ENCODE measurements at places on chromosomes 2 and 18.

DNA sequence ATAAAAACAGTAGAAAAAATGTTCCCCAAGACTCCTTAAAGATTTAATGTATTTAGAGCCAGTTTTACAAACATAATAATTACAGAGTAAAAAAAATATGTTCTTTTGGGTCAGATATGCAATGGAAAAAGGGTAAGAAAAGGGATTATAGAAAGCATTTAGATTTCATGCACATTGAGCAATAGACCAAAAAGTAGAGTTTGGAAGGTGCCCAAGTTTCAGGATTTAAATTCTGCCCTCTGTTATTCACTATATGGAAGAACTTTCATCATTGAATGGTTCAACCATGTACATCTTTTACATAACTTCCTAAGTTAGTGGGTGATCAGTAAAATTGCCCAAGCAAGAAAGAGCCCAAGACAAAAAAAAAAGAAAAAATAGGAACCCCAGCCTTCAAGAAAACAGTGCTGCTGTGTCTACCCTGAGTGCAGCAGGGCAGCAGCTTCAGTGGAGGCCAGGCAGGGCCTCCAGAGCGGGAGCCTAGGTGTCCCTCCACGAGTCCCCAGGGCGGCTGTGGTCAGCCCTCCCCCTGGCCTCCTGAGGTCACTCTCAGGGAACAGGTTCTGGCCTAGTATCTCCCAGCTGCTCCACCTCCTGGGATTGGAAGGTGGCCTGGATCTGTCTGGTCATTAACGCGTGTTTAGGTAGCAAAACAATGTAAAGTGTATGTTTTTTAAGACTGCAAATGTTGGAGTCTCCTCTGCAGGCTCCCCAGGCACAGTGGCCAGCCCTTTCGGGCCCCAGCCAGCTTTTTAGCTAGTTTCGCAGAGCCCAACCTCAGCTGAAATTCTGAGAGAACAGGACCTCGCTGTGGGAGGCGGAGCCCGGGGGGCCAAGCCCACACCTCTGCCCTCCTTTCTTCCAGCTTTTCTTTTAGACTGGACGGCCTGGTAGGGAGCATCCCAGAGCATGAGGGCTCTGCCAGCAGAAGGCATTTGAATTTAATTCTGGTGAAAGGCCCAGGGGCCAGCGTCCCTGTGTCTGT lies 77.3 kb downstream of the TEX51 start:
- no peak for DNase-seq

DNA sequence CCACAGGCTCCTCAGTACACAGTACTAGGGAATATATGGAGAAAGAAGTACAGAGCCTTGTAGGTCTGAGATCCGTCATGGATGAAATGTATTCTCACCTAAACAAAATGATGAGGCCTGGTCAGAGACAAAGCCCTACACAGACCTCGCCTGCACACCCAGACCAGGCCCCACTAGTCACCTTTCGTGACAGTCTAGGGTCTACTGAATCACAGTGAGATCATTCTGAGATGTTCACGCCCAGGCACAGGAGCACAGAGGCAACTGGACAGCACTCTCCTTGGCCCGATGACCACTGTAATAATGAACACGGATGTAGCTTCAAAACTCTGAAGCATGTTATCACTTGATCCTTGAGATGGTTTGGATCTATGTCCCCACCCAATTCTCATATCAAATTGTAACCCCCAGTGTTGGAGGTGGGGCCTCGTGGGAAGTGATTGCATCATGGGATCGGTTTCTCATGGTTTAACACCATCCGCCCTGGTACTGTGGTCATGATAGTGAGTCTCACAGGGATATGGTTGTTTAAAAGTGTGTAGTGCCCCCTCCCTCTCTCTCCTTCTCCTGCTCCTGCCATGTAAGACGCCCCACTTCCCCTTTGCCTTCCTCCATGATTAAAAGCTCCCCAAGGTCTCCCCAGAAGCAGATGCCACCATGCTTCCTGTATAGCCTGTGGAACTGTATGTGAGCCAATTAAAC lies 15.1 kb downstream of the DOCK10 start:
- no peak for DNase-seq

GRCh38 chr2:217709478-217710210 lies 293.2 kb downstream of the TNS1 start:
- no peak for DNase-seq

GRCh38 chr18:39449566-39449965 lies 1884.0 kb upstream of the CELF4 start:
- DNase-seq, result no peak

DNA sequence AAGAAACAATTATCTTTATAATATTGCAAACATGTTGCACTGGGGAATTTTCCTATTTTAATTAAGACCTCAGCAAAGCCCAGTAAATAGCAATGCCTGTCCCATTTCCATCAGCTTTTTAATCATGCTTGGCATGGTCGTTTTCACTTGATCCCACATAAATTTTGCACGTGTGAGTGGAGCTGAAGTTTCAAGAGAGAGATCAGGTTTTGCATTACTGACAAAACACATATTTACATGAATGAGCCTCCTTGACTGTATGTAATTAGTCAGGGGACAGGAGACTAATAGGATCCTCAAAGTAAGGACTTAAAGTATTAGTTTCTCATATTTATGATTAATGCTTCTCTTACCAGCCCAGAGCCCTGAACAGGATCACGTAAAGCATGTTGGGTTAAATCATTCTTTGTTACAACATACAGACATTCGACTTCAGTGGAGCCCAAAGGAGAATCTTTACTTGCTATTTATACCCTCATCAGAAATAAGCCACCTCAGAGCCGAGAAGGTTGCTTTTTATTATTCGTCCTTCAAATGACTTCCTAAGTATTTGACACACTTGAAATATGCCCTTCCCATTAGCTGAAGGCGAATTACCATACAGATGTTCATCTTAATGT lies 711.3 kb downstream of the GALR1 start:
- DNase-seq, result no peak

- DNase-seq, result no peak
Measured at GRCh38 chr2:51960841-51961335, 929.0 kb upstream of the NRXN1 start.

DNA sequence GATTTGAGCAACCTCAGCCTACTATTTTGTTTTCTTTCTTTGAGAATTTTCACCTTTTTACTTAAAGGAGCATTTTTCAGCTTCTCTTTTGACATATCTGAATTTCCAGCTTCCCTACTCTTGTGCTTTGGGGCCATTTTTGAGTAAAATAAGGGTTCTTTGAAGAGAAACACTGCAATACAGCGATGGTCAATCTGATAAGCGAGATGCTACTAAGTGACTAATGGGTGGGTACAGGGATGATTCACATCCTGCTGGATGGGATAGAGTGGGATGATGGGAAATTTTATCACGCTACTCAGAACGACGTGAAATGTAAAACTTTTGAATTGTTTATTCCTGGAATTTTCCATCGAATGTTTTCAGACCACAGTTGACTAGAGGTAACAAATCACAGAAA lies 211.5 kb downstream of the TMEM247 start:
- no peak for DNase-seq

GRCh38 chr2:236871500-236872001 lies 214.1 kb upstream of the COPS8 start:
- DNase-seq, result peak; percentile 85

- no peak for DNase-seq
Measured at GRCh38 chr2:165436559-165436958, 32.9 kb upstream of the CSRNP3 start.

GRCh38 chr18:64165906-64166305 lies 17.0 kb upstream of the LINC00305 start:
- no peak for DNase-seq

- no peak for DNase-seq
Measured at GRCh38 chr2:197969391-197969893, 165.0 kb downstream of the PLCL1 start.

GRCh38 chr2:20294231-20294630 lies 56.4 kb downstream of the PUM2 start:
- DNase-seq, result no peak

- peak; percentile 4 for DNase-seq
Measured at GRCh38 chr2:22134421-22134820, 1010.7 kb downstream of the TDRD15 start.

DNA sequence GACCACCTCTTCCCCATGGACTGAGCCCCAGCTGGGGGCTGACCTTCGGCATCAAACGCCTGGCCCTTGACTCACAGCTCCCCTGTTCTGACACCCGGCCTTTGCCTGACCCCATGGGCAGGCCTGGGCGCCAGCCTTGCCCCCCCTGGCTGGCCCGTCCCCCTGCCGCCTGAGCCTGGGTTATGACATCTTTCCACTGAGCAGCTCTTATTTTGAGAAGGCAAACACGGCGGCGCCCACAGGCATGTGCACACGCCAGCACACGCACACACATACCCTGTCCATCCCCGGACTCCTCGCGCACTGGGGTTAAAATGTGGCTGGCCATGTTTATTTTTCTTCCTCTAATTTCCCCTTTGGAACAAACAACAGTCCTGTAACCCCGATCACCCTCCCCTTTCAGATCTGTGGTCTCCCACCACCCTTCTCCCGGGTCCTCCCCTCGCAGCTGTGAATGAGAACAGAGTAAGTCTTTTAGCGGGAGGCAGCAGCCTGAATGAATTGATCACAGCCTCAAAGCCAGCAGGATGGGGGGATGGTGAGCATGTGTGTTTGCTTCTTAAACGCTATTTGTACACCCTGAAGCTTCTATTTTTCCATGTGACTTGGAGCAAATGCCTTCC lies 11.8 kb upstream of the ATOH8 start:
- DNase-seq, result peak; percentile 96

GRCh38 chr2:226139759-226140158 lies 659.9 kb downstream of the IRS1 start:
- peak; percentile 35 for DNase-seq

- no peak for DNase-seq
Measured at GRCh38 chr18:74420926-74421325, 36.2 kb downstream of the DIPK1C start.

DNA sequence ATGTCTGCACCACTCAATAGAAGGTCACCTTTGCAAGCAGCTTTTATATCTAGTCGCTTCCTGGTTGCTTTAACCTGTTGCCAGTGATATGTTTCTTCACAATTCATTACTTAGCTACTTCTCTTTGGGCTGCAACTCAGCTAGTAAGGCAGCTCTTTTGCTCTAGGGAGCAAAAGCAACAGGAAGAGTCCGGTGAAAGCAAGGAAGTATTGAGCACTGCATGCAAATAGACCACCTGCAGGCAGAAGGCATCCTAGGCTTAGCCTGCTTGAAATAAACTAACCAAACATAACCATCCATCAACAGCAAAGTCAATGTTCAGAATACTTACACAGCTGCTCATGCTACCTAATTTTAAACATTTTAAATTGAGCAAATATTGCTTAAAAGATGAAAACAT lies 529.2 kb upstream of the LINC00305 start:
- no peak for DNase-seq

DNA sequence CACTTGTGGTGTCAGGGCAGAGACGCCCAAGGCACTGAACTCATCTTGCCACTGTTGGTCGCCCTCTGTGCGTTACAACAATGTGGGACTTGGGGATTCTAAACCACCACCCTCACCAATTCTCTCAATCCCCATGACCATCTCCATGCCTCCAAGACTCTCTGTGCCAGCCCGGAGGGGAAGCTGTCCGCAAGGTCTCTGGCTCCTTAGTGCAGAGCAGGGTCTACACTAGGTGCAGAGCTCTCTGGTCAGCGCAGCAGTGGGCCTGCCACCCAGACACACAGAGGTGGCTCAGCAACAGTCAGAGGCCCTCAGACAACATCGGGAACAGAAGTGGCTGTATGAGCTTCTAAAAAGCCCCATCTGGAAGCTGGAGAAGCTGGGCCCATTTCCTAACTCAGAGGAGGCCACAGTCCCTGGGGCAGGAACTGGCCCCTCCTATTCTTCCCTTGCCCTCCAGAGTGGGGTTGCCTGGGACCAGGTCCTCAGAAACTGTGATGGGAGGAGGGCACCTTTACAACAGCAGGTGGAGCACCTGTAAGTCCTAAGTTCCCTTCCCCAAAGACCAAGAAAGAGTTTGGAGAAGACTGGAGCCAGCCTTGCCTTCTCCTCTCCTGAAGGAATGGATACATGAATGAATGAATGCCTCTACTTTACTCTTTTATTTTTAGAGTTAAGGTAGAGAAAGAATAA lies 37.7 kb downstream of the SERTAD2 start:
- no peak for DNase-seq

DNA sequence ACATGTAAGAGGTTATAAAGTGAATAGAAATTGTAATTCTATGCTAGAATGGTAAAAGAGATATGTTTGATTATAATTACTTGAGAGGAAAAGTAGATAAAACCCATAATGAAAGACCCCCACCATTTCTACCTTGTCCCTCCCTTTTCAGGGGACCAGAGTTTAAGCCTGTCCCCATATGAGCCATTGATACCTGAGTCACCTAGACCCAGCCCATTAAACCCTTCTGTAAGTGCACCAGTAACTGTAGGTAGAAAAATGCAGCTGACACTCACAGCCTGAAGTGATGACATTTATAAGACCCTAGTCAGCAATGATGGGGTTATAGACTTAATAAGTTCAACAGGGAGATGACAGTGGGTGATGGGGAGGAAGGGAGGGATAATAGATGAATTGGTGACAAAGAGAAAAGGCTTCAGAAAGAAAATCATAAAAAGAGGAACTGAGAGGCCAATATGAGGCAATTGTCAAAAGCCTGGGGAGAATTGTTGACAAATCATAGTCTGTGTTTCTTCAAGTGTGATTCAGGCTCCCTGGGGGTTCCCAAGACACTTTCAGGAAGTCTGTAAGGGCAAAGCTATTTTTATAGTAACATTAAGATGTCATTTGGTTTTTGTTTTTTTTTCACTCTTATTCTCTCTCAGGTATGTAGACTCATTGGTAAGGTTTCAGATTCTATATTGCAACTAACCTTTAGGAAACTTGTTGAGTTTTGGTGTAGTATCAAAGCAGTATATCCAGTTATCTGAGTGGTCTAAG lies 544.2 kb downstream of the SATB2 start:
- DNase-seq, result no peak

DNA sequence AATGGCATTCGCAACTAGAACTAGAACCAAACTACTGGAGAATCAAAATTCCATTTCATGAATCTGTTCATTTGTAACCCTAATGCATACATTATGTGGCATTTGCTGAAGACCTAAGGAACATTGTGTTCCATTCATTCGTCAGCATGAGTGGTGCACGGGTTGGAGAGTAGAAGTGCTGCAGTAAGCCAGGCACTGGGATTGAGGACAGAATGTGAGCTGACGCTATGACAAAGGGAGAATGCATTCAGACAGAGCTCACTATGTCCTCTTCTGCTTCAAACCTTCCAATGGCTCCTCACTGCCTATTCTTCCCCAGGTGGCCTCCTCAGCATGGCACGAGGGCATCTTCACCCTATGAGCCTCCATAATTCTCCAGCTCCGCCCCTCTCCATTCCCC lies 6.3 kb upstream of the MYOM1 start:
- no peak for DNase-seq

GRCh38 chr2:25928668-25929067 lies 50.4 kb upstream of the ASXL2 start:
- DNase-seq, result no peak
